NCI-H1417 (cell line): ENCODE measurements at places on chromosomes 12 and 14.

DNA sequence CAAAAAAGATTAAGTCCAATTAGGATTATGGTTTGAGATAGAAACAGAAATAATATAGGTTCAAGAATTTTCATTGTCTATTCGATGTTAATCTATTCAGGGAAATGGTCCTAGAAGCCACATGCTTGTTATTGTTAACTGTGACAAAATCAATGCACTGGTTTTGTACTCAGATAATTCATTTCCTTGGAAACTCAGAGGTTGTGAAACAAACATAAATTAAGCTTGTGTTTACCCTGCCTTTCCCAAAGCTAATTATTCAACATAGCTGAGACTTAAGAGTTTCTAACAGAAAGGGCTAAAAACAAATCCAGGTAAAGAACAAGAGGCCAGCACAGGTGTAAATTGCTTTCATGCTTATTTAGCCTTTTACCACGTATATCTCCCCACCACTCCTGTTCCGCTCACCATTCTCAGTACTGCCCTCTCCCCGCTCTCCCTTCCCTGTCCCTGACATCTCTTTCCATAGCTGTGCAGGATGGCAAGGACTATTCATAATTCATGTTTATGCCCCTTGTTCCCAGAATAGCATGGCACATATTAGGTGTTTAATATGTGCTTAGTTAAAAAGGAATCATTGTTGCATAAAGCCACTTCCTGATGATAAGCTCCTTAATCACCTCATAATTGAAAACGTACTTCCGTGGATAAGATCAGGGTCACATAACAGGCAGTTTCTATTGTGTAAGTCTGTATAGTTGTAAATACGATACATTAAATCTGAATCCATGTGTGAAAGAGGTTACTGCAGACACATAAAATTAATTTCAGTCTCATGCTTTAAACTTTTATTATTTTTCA, 131.8 kb upstream of the USP15 start:
- DNase-seq: peak; percentile 16

DNA sequence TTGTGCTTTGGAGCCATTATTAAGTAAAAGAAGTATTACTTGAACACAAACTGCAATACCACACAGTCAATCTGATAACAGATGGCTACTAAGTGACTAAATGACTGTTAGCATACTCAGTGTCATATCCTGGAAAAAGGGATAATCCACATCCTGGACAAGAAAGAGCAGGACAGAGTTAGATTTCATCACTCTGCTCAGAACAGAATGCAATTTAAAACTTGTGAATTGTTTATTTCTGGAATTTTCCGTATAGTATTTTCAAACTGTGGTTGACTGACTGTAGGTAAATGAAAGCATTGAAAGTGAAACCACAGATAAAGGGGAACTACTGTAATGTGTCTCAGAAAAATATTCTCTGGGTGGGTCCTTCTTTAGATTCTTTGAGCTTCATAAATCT, 458.8 kb downstream of the TMEM117 start:
- DNase-seq: no peak

- no peak for DNase-seq
Measured at GRCh38 chr12:22787557-22787956, 162.6 kb downstream of the ETNK1 start.

DNA sequence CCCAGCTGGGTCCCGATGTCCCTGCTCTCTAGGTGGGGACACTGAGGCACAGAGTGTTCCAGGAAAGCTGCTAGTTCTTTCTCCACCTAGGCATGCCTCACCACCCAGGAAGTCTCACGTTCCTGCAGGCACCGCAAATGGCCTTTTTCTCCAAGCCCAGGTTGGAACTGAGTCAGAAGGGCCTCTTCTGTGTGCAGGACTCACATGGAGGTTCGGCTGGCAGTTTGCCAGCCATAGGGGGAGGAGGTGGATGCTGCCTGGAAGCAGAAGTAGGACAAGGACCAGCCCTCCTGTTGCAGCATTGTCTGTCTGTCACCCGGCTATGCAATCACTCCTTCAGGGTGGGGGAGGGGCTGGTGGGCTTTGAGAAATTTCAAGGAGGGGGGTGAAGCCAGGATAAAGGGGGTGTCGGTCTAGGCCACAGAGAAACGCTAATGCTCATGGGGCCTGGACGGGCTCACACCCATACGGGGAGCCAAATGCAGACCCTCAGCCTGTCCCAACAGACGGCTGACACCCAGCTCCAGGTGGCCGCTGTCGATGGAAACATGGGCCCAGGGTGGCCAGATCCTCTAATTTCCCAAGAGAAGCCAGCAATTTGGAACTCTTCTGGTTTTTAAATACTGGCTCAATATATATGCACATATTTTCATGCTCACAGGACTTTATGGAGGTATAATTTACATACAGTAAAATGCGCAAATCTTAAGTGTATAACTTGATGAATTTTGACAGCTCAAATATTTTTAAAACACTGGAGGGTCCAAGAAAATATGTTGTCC, 120.5 kb downstream of the PHETA1 start:
- DNase-seq: no peak

GRCh38 chr12:122471324-122472226, 29.2 kb downstream of the ZCCHC8 start:
- peak; percentile 72 for DNase-seq

DNA sequence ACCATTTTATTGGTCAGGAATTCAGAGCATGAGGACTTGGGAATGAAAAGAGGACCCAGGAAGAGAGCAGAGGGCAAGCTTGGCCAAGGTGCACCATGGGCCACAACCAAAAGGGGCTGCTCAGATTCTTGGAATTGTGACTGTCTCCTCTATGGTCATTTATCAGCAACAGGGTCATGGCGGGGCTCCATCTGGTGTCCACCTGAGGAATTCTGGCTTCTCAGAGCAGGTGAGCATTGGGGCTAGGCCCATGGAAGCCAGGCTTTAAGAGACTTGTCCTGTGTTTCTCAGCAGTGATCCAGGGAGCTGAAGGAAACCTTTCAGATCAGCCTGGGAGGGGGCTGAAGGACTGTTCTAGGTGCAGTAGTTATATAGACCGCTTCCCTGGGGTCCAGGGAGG, 2.6 kb upstream of the RIN3 start:
- no peak for DNase-seq

- DNase-seq: no peak
Measured at GRCh38 chr12:89494411-89495231, 30.0 kb downstream of the GALNT4 start.

DNA sequence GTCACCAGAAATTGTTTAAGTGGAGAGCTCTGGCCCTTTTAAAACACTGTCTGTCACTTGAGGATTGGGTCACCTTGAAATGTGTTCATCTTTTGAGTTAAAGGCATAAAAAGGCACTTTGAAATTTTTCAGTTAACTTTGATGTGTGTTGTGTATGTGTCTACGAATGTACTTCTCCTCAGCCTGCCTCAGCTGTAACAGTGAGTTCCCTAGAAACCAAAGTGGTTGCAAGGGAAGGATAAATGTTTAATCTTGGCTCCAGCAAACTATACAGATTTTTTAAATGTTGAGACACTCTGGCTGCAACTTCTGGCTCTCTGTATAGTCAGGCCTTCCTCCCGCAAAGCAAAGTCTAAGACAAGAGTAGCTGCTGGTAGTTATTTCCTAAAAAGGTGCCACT, 8.3 kb downstream of the DERA start:
- DNase-seq: no peak

- DNase-seq: no peak
Measured at GRCh38 chr12:130161261-130162243, 712 bp upstream of the FZD10 start.

- DNase-seq: no peak
Measured at GRCh38 chr14:83825843-83826242, 1704.1 kb upstream of the FLRT2 start.

DNA sequence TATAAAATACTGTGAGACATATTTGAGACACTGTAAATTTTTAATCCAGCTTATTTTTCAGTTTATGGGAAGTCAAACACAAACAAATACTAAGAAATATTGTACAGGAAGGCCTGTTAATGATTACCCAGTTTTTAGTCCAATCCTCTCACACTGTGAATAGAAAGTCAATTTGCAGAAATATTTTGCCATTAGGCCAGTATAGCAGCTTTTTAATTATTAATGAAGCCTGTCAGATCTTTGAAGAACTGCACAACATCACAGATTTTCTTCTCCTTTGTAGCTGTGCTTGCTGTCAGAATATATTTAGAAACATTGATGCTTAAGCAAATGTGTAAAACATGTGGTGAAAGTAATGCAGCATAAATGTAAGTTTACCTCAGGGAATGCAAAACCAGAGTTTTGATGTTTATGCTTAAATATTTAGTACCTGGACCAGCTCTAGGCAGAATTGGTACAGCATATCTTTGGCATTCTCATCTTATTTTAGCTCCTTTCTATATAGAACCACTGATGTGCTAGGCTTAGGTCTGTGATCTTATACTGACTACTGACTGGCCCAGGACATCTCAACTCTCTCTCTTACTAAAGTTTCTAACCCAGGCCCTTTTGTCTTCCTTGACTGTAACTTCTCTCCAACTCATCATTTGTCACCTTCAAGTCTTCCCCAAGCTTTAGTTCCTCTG, 230.8 kb upstream of the NAV3 start:
- DNase-seq: no peak

DNA sequence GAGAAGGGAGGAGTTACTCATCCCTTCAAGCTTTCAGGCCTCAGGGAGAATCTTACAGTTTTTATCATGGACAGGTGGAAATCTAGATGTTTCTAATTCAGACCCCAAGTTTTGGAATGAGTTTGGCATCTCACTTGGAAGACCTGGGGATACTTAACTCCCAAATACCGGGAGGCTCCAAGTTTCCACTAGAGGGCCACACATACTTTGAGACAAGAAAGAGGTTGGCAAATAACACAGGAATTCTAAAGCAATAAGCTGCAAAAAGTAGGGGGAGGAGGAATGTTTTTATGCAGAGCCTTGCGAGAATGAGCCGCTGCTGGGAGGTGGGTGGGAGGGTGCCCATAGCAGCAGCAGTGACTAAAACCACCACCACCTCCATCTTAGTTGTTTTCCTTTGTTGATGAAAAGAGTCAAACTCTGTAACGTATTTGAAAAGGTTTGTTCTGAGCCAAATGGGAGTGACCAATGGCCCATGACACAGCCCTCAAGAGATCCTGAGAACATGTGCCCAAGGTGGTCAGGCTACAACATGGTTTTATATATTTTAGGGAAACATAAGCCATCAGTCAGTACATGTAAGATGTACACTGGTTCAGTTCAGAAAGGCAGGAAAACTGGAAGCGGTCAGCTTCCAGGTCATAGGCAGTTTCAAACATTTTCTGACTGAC, 34.2 kb upstream of the RNASE1 start:
- no peak for DNase-seq

GRCh38 chr12:64404470-64405256, 471 bp downstream of the XPOT start:
- peak; percentile 41 for DNase-seq

DNA sequence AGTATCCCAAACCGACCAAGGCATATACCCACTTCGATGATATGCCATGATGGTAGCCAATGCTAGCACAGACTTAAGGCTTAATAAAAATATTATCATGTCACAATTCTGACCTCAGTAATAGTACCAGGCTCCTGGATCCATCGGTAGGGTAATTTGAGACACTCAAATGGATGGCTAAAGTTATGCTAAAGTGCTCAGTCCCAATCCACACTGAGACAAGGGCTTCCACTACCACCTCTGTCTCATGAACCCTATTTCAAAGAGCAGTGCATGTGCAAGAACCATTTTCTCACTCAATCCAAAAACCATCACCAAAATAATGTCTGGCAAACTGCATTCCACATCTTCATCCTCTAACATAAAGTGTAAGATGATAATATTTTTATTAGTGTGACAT, 122.4 kb upstream of the KRR1 start:
- DNase-seq: no peak

DNA sequence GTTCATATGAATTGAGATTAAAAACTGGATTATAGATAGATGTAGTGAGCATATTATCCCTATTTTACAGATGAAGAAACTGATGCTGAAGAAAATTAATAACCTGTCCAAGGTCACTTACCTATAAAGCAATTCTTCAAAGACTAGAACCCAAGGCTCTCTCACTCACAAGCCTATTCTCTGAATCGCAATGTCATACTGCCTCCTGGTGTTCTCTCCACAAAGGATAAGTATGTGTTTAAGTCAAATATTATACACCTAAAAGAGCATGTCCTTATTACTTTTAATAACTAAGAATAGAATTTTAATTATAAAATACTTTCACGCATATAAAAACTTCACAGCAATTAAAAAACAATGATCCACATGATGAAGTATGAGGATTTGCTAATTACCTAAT, 721.3 kb upstream of the USP15 start:
- DNase-seq: no peak

- no peak for DNase-seq
Measured at GRCh38 chr12:96378319-96378718, 21.9 kb downstream of the CDK17 start.

DNA sequence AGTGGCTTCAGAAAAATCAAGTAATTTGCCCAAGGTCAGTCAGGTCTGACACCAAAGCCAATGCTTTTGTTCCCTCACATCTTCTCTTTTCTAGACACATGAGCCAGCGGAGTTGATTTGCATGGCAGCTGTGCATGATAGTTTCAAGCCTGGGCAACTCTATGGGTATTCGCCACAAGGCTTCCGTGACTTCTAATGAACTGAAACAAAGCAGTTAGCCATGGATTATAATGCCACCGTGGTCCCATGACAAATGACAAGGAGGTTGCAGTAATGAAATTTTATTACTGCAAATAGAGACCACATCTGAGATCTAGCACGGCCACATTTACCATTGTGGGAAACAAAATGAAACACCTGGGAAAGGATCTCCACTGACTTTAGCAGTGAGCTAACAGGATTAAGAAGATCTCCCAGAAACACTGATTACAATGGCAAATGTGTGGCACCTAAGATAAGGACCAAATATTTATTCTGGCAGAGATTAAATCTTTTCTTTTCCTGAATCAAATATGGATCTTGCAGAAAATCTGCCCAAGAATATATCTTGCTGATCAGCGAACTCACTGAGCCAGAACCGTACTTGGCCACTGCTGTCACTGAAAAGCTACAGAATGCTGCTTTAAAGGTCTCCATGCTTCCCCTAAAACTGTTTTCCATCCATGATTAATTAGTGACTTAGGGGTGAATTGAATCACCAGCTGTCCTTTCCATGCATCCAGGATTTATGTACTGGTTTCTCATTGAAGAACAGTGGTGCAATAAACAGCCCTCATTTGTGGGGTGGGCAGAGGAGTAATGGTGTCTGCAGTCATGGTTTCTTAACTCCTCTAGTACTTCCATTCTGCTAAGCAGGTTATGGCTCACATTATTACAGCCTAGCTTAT, 551.0 kb downstream of the DIO2 start:
- no peak for DNase-seq

DNA sequence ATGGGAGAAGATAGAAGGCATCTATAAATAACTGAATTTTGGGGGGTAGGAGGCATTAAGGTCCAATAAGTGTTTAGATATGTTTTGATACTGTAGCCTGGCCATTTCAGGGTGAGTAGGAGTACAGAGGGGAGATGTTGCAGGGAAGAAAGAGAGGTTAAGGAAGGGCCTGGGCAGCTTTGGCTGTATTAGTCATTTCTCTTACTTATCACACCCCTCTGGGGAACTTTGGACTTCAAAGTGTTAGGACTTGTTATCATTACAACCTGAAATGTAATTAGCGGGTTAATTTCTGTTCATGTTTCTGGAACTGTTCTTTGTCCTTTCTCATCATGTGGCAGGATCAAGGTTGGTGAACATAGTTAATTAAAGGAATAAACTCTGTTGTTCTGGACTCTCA, 40.3 kb downstream of the SUSD6 start:
- DNase-seq: no peak

- DNase-seq: no peak
Measured at GRCh38 chr14:77848031-77848430, 48.1 kb downstream of the ADCK1 start.
